ENCODE measurements at places on chromosomes 16 and 17. TPM values are rescaled to one million over a fixed set of nuclear protein-coding genes. Genes with fewer than 3 reads are reported as not detected.

The GRIN2A gene
- not detected for total RNA-seq

The PRSS36 gene
- total RNA-seq, result 0.51 TPM

DNA sequence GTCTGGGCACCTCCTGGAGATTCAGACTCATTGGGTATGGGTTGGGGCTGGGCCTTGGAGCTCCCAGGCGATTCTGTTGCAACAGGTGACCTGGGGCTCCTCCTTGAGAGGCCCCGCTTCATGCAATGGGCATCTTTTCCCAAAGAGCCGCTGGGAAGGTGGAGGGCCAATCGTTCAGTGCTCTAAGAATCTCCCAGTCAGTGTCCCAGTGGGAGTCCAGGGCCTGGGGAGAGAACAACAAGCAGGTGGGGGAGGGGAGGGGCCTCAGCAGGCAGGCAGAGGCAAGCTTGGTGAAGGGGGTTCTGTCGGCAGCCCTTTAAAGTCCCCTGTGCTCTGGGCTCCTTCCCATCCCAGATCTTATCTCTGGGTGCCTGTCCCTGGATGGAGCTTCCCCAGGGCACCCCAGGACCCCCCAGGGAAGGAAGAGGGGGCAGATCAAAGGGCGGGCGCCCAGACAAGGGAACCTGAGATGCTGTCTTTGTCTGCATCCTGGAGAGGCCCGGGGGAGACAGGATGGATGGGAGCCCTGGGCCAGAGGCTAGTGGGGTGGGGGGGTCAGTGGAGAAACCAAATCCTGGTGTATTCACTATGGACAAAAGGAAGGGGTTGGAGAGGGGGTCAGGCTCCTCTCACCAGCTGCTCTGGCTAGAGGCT lies 30.5 kb upstream of the NXPH3 start:
- no peak overlapping the region for H3K4me3 ChIP-seq
- DNase-seq, result peak; percentile 56
- no peaks in the 10 kb centered on the region for H3K27me3 ChIP-seq
- H3K4me1 ChIP-seq, result peaks cover 47% of the 10 kb centered on the region
- H3K36me3 ChIP-seq, result no peaks in the 10 kb centered on the region

GRCh38 chr17:7988750-7989178 lies 13.7 kb upstream of the GUCY2D start:
- DNase-seq, result peak; percentile 54
- H3K4me3 ChIP-seq, result no peak overlapping the region
- no peaks in the 10 kb centered on the region for H3K27me3 ChIP-seq
- H3K27ac ChIP-seq, result no peak overlapping the region
- H3K4me1 ChIP-seq, result no peaks in the 10 kb centered on the region
- H3K36me3 ChIP-seq, result no peaks in the 10 kb centered on the region

The PRSS22 gene
- total RNA-seq, result not detected

The ELP5 gene
- total RNA-seq, result 39.6 TPM

The ANKRD40CL gene
- total RNA-seq, result not detected

DNA sequence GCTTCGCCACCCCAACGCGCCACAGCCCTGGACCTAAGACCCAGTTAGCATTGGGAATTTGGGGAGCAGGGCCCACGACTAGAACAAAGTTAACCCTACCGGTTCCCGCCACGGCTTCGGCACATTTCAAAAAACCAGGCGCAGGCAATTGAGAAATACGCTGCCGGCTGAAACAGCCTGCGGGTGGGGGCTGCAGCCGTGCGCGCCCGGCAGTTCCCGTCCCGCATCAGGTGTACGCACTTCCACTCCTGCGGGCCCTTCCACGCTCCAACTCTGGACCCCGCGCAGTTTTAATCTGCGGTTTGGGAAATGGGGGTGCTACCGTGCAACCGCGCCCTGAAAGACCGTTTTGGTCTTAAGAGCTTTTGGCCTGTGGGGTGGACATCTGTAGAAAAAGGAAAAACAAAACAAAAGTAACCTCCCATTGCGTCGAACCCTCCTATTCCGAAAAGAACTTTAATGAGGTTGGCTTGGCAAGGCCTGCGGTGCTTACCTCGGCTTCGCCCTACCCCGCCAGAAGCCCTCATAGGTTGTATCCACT lies 7.1 kb downstream of the IRX5 start:
- DNase-seq, result no peak
- H3K36me3 ChIP-seq, result peaks cover 35% of the 10 kb centered on the region
- H3K4me3 ChIP-seq, result no peak overlapping the region
- no peaks in the 10 kb centered on the region for H3K4me1 ChIP-seq

DNA sequence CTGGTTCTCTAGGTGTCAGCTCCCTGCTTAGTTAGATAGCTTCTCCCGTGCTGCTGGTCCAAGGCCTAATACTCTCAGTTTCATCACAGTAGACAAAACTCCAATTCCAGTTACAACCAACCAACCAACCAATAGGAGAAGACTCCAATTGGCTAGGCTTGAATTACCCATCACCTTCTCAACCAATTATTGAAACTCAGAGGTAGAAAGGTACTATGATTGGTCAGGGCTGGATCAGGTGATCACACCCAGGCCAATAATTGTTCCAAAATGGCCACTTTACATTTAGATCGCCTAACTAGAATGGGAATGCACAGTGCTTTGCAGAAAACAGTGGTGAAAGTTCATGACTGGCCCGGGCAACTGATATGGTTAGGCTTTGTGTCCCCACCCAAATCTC lies 49.5 kb upstream of the CRHR1 start:
- H3K27ac ChIP-seq, result no peak overlapping the region
- no peak overlapping the region for H3K4me3 ChIP-seq
- no peaks in the 10 kb centered on the region for H3K4me1 ChIP-seq
- H3K36me3 ChIP-seq, result no peaks in the 10 kb centered on the region
- 0 out of 2 replicates have a peak, but pooled peaks cover 2% of the 10 kb centered on the region for H3K27me3 ChIP-seq
- no peak for DNase-seq

GRCh38 chr16:87392821-87393679 lies 914 bp downstream of the MAP1LC3B start:
- no peak overlapping the region for H3K27ac ChIP-seq
- no peaks in the 10 kb centered on the region for H3K27me3 ChIP-seq
- no peaks in the 10 kb centered on the region for H3K36me3 ChIP-seq
- H3K4me1 ChIP-seq, result no peaks in the 10 kb centered on the region

The KIF22 gene
- 115 TPM for total RNA-seq

The GGT6 gene
- not detected for total RNA-seq

DNA sequence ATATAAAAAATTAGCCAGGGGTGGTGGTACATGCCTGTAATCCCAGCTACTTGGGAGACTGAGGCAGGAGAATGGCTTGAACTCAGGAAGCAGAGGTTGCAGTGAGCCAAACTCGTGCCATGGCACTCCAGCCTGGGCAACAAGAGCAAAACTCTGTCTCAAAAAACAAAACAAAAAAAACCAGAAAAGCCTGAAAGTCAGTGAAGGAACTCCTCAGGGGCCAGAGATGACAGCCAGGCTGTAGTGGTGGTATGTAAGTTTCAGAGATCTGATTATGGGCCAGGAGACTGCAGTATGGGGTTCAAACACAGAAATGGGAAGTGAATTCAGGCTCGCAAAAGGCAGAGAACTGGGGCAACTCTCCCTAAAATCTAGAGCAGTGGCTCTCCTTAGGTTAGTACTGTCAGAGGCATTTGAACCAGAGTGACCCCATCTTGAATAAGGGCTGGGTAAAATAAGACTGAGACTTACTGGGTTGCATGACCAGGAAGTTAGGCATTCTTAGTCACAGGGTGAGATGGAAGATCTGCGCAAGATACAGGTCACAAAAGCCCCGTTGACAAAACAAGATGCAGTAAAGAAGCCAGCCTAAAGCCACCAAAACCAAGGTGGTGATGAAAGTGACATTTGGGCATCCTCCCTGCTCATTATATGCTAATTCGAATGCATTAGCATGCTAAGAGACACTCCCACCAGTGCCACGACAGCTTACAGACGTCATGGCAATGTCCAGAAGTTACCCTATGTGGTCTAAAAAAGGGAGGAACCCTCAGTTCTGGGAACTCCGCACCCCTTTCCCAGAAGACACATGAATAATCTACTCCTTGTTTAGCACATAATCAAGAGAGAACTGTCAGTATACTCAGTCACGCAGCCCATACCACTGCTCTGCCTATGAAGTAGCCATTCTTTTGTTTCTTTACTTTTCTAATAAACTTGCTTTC lies 120.2 kb upstream of the XYLT1 start:
- no peaks in the 10 kb centered on the region for H3K4me1 ChIP-seq
- no peak overlapping the region for H3K27ac ChIP-seq
- no peaks in the 10 kb centered on the region for H3K36me3 ChIP-seq
- no peak for DNase-seq
- no peaks in the 10 kb centered on the region for H3K27me3 ChIP-seq

GRCh38 chr17:40371261-40371929 lies 6.9 kb upstream of the GJD3 start:
- no peaks in the 10 kb centered on the region for H3K27me3 ChIP-seq
- H3K4me3 ChIP-seq, result no peak overlapping the region
- no peak overlapping the region for H3K27ac ChIP-seq

DNA sequence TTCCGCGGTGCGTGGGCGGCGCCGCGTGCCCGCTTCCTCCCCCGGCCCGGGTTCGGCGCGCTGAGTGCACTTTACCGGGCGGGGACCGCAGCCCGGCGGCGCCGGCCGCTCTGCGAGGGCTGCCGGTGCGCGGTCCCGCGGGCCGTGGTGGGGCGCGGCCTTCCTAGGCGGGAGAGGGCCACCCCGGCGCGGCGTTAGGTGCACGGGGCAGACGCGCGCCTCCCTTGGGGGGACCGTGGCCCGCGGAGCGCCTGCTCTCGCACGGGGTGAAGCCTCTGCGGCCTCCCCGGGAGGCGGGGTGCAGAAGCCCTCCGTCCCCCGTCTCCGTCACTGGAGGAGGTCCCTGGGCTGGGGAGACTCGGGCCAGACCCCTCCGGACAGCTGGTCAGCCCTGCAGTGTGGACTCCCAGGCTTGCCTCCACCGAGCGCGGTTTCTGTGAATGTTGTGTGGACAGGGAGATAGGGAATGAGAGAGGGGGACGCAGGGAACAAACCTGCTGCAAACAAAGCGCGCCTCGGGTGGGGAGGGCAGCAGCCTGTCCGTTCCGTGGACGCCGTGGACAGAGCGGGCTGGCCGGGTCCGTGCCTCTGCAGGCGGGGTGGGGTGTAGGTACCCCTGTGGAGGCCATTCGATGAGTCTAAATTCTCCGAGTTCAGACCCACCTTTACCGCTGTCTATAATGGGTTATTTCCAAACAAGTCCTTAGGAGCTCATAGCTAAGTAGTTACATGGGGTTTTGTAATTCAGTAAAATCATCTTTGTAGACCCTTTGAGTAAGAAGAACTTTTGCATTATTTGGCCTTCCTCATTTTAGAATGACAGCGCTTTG lies 721 bp downstream of the TBCD start:
- H3K4me1 ChIP-seq, result peaks cover 3% of the 10 kb centered on the region
- DNase-seq, result peak; percentile 78
- H3K4me3 ChIP-seq, result peak overlapping the region; percentile 91
- H3K36me3 ChIP-seq, result peaks cover 14% of the 10 kb centered on the region

Data from SJCRH30 (cell line).